ENCODE measurements at places on chromosomes 6 and 20.

GRCh38 chr6:166862287-166862977, 93.9 kb downstream of the RNASET2 start:
- no peak for DNase-seq

GRCh38 chr20:12110711-12111110, 193.0 kb downstream of the BTBD3 start:
- no peak for DNase-seq

DNA sequence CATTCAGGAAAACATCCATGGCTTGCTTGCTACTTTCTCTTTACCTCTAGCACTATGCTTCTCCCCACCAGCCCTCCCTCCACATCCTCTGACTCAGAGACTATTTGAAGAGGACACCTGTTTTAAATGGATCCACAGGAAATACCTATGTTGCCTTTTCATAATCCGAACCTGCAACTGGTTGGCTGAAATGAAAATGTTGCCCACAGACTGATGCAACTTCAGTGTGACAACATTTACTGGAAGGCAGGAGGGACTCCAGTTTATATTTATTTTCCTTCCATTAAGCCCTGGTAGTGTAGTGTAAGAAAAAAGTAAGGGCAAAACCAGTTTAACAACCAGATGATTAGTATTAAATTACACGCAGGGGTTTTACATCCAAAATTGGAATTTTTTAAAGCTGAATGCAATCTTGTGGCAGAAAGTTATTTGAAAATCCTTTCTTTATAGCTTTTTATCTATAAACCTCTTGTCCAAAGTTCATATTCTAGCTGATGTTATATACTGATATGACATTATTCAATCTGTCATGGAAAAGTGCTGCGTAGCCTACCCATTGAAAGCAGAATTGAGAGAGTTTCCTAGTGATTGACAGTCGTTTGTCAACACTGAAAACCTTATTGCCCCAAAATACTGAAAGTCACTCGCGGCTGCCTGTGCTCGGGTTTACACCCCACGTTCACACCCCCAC, 881 bp upstream of the AIG1 start:
- no peak for DNase-seq

DNA sequence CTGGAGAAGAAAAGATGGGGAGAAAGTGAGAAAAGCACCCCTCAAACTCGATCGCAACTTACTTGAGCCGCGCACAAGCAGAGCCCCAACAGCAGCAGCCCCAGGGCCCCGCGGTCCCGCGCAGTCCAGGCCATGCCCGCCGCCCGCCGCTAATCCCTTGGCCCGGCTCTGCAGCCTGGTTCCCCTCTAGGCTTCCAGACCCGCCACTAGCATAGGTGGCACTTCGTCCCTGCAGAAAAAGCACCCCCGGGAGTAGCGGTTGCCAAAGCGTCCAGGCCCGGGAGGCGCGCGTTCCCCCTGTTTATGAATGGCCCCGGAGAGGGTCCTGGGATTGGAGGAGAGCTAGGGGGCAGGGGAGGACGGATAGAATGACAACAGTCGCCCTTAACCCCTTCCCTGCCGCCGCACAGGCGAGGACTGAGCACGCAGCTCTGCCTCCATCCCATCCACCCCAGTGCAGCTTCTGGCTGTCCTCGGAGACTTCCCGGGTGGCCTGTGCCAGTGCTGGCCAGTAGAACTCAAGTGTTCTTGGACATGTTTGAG, 19.9 kb downstream of the COL9A1 start:
- DNase-seq, result no peak

- DNase-seq, result no peak
Measured at GRCh38 chr20:10710991-10711775, 37.4 kb upstream of the JAG1 start.

GRCh38 chr6:17012421-17013225, 89.2 kb upstream of the STMND1 start:
- no peak for DNase-seq

DNA sequence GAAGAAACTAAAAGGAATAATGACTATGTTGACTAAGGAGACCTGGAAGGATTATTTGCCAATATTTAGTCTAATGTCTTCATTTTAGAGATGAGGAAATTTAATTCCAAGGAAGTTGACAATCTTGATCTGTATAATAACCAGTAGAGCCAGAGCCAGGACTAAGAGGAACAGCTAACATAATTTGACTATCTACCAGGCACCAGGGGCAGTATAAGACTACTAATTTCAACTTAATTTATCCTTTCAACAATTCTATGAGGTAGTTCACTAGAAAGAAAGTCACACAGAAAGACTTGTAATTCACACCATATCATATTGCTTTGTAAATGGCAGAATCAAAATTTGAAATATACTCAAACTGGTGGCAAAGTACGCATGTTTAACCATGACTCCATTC, 273.0 kb upstream of the STXBP5 start:
- DNase-seq, result no peak

DNA sequence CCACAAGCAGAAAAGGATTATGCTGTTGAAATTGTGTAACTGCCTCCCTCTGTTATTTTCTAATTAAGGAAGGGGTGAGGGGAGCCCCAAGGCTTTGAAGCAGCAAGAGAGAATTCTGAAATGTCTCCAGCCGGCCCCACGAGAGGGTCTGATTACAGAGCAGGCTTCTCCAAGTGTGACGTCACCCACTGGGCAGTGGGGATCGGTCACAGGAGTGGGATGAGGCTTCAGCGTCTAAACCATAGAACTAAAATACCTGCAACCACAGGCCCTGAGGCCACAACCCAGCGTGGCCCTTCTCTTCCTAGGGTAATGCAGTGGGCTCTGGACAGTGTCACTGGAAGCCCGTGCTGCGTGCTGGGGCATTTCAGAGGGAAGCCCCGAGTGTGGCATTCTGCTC, 38.6 kb upstream of the APCDD1L start:
- no peak for DNase-seq

- no peak for DNase-seq
Measured at GRCh38 chr20:15700147-15700765, 873.0 kb downstream of the KIF16B start.

DNA sequence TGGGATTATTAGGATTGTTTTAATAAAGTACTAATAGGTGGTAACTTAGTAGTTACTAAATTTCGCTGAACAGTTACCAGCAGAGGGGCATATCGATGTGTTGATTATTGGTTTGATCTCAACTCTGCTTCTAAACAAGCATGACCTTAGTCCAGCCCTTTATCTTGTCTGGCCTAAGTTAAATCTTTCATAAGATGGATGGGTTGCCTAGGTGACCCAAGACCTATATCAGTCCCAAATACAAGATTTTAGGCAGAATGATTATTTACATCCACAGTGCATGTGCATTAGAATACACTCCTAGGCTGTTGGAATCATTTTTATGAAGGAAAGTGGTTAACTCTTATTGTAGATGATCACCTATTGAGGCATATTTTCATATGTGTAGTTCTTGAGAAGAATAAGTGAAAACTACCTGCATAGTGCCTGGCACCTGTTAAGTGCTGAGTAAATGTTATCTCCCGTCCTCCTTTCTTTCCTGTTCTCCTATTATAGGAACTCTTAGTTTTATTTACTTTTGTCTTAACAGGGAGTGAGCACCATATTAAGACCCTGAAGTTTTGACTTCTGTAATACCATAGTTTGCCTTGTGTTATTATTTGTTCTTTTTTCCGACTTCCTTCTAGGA, 1.1 kb downstream of the HSF2 start:
- DNase-seq, result no peak

- DNase-seq, result no peak
Measured at GRCh38 chr6:152979116-152979515, 3.7 kb downstream of the FBXO5 start.

GRCh38 chr6:73779943-73780342, 83.9 kb downstream of the CD109 start:
- no peak for DNase-seq

DNA sequence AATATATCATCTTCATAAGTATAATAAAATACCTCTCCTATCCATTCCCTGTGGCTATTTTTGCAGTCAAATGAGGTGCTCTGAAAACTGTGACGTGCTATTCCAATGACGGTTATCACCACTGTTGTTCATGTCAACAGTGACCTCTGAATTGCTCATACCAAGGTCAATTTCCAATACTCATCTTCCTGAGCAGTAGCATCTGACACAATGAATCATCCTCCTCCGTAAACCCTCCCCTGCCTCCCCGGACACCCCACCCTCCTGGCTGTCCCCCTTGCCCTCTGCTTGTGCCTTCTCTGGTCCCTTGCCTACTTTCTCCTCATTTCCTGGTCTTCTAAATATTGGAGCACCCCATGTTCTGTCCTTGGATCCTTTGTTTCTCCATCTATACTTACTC, 77.7 kb upstream of the SLC22A23 start:
- DNase-seq, result no peak

DNA sequence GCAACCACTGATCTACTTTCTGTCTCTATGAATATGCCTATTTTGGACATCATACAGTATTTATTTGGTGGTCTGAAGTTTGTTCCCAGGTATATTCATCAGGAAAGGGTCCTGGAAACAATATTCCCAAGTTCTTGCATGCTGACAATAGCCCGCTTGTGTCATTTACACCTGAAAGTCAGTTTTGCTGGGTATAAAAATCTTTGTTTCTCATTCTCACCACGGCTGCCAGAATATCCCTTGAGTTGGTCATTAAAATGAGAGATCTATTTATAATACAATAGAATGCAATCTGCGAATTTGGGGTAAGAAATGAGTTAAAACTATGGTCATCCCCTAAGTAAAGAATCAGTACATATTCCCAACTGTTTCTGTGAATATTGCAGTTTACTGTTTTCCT, 79.0 kb downstream of the MAN1A1 start:
- DNase-seq, result no peak

DNA sequence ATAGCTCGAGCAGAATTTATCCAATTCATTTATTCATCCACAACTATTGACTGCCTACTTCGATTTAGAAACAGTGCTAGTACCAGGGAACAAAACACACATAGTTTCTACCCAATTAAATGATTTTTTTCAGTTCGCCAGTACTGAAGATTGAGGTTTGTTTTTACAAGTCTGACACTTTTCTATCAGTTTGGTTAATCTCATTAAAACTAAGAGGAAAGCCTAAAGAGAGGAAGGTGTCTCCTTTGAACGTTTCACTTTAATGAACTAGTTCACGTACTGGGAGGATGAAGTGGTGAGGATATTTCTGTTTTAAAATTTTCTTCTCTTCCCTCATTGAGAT, 570 bp upstream of the ANKS1A start:
- DNase-seq, result no peak

DNA sequence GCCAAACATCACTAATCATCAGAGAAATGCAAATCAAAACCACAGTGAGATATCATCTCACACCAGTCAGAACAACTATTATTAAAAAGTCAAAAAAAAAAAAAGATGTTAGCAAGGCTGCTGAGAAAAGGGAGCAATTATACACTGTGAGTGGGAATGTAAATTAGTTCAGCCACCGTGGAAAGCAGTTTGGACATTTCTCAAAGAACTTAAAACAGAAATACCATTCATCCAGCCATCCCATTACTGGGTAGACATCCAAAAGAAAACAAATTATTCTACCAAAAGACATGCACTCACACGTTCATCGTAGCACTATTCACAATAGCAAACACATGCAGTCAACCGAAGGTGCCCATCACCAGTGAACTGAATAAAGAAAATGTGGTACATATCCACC, 213.9 kb downstream of the TTLL2 start:
- DNase-seq, result no peak

DNA sequence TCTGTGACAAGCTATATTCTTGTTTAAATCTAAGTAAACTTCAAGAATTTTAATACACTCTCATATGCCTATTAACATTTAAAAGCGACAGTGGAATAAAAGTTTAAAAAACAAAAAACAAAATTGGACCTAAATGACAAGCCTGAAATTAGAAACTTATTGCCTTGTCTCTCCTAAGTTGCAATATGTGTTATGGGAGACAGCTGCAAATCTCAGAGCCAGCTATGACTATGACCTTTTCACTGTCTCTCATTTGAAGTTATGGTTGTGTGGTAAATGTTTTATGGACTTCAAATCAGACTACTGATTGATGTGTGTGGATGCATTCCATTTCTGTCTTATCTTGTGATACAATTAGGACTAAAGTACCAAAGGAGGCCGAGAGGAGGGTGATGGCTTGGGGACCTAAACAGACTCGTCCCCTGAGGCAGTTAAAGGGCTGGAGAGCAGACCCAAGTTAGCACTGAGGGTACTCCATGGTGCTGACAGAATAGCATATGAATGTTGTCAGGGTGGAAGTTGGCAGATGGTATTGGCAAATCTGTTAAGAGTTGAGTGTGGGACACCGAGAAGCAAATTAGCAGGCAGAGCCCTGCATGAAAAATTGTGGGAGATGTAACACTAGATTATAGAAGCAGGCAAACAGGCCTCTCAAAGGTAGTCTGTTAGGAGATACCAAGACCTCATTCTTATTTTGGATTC, 930.1 kb upstream of the MAN1A1 start:
- no peak for DNase-seq

- DNase-seq, result no peak
Measured at GRCh38 chr6:132764370-132764769, 6.7 kb upstream of the VNN2 start.

DNA sequence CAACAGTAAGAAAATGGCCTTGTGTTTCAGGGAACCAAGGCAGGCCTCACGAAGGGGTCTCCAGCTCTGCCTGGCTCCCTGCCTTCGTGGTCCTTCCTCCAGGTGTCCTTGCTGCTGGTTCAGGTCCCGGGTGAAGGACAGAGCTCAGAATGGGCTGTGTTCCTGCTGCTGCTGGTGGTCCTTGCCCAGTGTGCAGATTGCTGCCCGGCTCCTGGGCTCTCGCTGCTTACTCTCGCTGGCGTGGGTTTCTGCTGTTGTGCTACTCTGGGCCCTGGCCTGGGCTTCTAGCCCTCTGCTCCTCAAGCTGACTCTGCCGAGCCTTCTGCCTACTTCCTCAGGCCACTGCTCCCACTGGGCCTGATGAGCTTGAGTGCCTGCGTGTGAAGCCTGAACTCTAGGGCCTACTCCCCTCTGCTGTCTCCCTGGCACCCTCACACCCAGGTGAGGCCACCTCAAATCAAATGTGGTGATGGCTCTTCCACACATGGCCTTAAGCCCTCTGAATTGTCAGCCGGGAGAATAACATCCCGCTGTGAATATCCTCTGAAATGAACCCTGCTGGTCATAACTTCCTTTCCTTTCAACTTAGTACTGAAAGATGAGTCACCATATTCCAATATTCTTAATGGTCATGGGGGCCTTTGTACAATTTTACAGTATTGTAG, 171.6 kb downstream of the FOXC1 start:
- DNase-seq, result no peak

DNA sequence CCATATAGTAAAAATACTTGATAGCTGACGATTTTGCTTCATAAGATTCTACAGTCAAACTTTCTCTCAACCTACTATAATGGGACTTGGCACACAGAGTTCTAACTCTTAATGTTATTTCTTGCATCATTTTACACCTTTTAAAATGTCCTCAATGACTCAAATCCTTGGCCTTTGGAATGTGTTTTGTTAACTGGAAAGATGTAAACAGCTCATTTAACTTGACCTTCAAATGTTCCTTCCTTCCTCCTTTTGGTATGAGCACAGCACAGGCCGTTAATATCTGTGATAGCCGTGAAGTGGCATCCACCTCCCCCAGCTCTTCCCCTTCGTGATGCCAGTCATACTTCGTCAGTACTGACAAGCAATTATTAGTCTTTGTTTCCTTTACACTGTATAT, 972.0 kb upstream of the CITED2 start:
- no peak for DNase-seq
